ENCODE measurements at places on chromosomes 1 and 21.
A peak's percentile ranks its signal among the peaks of the same experiment; 100 is the strongest.

DNA sequence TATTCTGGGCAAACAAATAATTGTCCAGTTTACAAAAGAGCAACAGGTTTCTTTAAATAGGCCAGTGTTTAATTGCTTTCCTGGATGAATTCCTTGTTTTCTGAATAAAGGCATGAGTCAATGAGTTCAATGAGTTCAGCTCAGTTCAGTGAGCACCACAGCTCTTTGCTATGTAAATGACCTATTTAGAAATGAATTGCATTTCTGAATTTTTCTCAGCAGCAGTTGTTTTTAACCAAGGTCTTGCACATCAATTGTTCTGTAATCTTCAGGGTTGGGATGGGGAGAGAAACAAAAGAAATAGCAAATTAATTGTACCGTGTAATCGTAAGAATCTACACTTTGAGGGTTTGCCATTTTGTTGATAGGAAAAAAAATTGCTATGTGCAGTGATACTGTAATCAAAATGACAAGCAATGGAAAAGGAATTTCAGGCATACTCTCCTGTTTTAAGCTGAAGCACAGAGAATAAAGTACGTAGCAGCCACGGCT lies 45.7 kb downstream of the MIS18A start:
- no peak for DNase-seq

DNA sequence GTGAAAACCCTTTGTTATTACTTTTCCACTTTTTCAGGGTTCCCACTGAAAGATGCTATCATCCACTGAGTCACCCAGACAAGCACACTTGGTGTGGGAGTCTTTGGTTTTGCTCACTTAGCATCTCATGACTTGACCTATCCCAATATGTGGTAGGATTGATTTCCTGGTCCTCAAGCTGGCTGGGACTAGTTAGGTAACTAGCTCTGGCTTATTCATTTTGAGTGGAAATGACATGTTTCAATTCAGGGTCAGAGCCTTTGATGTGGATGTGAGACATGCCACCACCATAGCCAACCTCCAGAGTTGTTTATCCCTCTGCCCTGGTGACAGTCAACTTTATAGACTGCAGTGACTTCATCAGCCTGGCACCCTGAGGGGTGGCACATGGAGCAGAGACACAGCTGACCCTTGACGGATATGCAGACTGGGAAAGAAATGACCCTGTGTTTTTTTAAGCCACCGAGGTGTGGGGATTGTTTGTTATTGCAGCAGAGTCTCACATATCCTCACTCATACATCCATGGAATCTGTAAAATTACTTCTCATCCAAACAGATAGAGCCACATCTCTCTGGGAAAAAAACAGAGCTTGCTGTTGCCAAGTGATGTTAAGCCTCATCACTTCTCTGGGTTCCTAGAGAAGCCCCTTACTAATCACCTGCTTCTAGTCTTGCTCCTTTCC lies 699.9 kb downstream of the MATN1 start:
- DNase-seq = no peak

- DNase-seq = peak; percentile 22
Observed at GRCh38 chr1:195851804-195852203, 756.4 kb downstream of the KCNT2 start.

DNA sequence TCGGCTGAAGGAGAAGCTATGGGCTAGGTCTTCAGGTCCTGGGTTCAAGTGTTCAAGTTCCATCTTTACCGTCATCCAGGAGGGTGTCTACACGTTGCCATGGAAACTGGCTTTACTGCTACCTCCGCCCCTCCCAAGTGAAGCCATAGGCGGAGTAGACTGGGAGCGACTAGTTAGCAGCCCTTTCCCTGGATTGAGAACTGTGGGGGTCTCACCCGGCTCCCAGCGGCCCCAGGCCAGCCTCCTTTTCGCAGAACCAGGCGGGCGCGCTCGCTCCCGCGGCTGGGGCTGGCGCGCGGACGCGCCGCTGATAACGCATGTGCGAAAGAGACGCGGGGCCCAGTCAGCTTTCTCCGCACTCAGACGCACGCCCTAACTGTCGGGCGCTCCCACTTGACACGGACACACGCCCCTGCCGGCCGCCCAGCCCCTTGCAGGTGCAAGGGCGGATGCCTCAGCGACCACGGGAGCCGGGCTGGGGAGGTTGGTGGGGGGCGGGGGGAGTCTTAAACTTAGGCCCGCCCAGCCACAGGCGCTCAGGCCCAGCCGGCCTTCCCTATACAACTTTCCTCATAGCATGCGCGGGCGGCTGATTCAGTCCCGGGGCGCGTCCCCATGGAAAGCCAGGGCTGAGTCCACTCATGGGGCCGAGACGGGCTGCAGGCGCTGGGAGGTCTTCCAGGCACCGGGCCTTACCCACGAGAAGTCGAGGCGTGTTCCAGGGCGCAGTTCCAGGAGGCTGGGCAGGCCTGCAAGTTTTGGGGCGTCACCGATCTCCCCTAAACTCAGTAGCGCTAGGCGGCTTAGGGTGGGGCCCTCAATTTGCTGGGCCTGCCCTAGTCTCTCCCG lies 7.4 kb downstream of the EFNA4 start:
- DNase-seq = peak; percentile 82

DNA sequence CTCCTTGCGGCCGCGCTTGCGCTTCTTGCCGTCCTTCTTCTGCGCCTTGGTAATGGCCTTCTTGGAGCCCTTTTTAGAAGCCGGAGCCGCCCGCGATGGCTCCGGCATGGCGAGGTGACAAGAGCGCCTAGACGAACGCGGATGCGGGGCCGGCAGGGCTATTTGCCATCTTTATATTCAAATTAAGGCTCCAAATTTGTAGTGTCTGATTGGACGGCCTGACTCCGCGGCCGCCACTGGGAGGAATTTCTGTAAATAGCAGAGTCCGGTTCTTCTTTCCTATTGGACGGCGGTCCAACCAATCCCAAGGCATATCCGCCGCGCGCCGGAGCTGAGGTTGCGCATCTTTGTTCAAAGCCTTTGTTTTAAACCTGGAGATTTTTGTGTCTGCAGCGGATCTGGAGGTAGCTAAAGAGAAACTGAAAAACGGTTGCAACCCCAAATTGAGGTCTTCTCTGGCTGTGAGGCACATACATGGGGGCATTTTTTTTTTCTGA lies 22.6 kb upstream of the RNF187 start:
- peak; percentile 84 for DNase-seq

DNA sequence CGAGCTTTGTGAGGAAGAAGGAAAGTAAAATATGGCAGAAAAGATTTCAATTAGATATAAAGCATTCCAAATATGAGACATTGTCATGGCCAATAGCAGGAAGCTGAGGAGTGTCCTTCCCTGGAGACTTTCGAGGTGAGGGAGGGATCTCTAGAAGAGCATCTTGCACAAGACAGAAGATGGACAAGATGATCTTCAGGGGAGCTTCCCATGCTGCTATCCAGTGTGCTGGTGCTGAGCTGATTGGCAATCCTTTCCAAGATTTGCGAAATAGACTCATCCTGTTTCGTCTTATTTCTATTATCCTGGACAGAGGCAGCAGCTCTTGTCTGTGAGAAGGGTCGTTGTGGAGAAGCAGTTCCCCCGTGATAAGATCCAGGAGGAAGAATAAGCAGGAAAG lies 342.0 kb upstream of the CAMK1G start:
- peak; percentile 47 for DNase-seq

GRCh38 chr1:113178106-113178505 lies 105.1 kb downstream of the LRIG2 start:
- no peak for DNase-seq

- DNase-seq = no peak
Observed at GRCh38 chr1:199085903-199086302, 447.1 kb downstream of the PTPRC start.

DNA sequence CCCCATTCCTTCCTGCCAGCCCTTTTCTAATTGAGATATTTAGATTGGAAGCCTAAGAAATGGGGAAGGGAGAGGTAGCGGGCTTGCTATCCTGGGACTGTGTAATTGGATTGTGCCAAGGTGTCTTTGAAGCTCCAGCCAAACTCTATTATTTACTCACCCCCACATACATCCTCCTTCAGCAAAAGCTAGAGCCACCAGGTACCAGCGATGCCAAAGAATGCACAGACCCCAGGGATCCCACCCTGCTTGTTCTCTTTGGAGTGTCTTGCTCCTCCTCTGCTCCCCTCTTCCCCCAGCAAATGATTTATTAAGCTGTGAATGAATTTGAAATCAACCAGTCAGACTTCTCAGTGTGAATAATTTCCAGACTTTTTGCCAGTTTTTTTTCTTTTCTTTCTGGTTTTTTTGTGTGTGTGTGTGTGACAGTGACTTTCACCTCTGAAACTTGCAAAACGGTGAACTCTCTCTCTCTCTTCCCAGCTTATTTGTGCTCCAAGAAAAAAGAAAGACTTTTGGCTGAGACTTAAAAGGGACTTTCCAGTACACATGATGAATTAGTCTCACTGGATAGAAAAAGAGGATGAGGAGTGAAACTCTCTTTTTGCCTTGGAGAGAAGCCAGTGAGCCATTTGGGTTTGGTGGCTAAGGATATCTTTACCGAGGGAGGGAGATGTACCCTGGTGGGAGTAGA lies 1.8 kb downstream of the VASH2 start:
- no peak for DNase-seq

GRCh38 chr1:4965346-4966075 lies 311.1 kb downstream of the AJAP1 start:
- no peak for DNase-seq

GRCh38 chr1:11650331-11650991 lies 3.8 kb downstream of the FBXO2 start:
- DNase-seq = peak; percentile 76

- peak; percentile 84 for DNase-seq
Observed at GRCh38 chr1:176515310-176515709, 52.3 kb downstream of the PAPPA2 start.

- no peak for DNase-seq
Observed at GRCh38 chr1:225650179-225650578, 2.7 kb downstream of the ENAH start.

- no peak for DNase-seq
Observed at GRCh38 chr1:150987924-150988323, 5.8 kb downstream of the ANXA9 start.

- DNase-seq = peak; percentile 75
Observed at GRCh38 chr1:92583821-92584760, 97.4 kb upstream of the GFI1 start.

DNA sequence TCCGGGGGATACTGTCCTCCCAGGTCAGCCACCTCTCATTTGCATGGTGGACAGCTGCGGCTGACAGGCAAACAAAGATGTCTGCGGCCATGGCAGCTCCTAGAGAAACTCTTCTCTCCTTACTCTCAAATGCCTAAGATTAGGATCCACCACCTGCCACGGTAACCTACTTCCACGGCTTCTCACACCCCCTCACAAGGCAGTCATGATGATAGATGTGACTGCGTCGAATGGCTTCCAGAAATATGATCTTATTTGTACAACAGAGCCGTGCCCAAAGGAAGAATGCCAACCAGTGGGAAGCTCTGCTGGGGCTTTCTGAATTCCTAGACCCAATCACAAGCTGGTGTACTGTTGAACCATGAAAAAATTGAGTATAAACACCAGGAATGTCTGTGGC lies 73.4 kb downstream of the BACE2 start:
- DNase-seq = peak; percentile 7

GRCh38 chr1:25805863-25806225 lies 5.9 kb downstream of the SELENON start:
- DNase-seq = no peak

- no peak for DNase-seq
Observed at GRCh38 chr1:1809489-1809888, 31.2 kb upstream of the NADK start.

- no peak for DNase-seq
Observed at GRCh38 chr1:156877433-156878170, 15.9 kb upstream of the PEAR1 start.

- DNase-seq = peak; percentile 67
Observed at GRCh38 chr1:44652445-44653106, 21.7 kb downstream of the TMEM53 start.

DNA sequence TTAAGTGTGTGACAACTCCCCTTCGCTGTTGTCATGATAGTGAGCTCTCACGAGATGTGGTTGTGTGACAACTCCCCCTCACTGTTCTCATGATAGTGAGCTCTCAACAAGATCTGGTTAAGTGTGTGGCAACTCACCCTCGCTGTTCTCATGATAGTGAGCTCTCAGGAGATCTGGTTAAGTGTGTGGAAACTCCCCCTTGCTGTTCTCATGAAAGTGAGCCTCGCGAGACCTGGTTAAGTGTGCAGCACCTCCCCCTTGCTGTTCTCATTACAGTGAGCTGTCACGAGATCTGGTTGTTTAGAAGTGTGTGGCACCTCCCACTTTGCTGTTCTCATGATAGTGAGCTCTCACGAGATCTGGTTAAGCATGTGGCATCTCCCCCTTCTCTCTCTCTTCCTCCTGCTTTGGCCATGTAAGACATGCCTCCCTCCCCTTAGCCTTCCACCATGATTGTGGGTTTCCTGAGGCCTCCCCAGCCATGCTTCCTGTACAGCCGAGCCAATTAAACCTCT lies 25.1 kb upstream of the LSS start:
- no peak for DNase-seq

GRCh38 chr21:35682904-35683549 lies 377.3 kb downstream of the SETD4 start:
- DNase-seq = no peak

All from epithelial cell of esophagus (primary cell).